ENCODE measurements at places on chromosomes 1 and 21. TPM values are rescaled to one million over a fixed set of nuclear protein-coding genes. Genes with fewer than 3 reads are reported as not detected.

- DNase-seq = no peak
These were observed 44.5 kb downstream of the KIAA0040 start for GRCh38 chr1:175148068-175148467.

Gene GPR61
- total RNA-seq = not detected

- DNase-seq = no peak
These were observed 52.6 kb upstream of the JUN start for GRCh38 chr1:58836408-58836807.

DNA sequence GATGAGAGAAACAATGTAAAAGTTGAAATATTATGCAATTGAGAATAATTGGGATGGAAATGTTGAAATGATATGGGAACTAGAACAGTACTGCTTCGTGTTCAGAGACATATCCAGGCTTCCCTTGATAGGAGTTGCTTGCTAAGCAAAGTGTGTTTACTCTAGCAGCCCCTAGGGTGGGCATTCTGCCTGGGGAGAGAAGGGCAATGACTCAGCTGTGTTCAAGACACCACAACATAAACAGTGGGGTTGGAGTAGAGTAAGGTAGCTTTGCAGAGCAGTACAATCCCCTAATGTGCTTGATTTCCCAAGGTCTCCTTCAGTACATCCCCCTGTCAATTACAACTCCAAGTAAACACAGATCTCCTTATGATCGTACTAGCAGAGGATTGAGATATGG, 4.8 kb upstream of the PCNX2 start:
- no peak for DNase-seq

DNA sequence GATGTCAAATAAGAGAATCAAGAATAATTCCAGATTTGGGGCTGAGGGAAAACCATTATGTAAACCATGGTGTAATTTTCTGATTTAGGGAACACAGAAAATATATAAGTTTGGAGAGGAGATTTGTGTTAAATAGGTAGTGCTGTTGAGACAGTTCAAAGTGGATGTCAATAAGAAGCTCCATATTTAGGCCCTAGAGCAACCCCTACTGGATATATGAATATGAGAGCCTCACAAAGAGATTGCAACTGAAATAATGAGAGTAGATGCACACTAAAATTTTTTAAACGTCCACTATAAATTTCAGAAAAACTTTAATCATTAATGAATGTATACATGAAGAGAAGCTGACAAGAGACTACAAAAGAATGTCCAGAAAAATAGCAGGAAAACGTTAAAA, 1447.8 kb upstream of the PRMT6 start:
- DNase-seq = no peak

DNA sequence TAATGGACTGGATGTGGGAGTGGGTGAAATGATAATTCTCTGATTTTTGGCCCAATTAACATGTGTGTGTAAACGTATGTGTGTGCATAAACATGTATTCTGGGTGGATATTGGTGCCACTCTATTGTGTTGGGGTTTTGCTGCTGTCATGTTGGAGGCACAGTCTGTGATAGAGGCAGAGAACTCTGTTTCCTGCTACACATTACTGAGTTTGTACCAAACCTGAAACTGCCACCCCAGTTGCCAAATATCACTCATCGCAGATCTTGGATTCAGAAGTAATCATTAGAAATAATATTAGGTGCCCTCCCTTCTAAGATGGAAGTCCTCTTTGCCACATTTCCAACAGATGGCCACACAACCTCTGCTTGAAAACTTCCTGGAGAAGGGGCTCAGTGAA, 13.8 kb downstream of the FASLG start:
- no peak for DNase-seq

DNA sequence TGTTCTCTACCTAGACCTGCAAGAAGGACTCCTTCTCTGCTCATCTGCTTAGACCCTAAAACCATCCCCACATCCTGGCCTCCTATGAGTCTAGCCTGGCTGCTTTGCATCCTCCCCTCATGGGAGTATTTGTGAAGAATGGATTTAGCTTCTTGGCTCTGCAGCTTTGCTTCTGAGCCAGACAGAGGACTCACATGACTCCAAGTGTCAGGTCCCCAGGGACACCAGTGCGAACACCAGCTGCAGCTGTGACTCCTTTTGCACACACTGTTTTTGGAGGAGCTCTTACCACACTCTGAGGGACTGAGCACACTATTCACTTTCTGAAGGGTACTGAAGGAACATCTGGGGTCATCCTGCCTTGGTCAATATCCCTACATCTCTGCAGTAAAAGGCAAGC, 131.8 kb upstream of the SGIP1 start:
- DNase-seq = no peak

GRCh38 chr21:46027851-46028493, 46.4 kb downstream of the COL6A1 start:
- peak; percentile 91 for DNase-seq

Gene TBCE
- total RNA-seq = 10.6 TPM

- DNase-seq = no peak
These were observed 7.7 kb upstream of the MXRA8 start for GRCh38 chr1:1365875-1366698.

DNA sequence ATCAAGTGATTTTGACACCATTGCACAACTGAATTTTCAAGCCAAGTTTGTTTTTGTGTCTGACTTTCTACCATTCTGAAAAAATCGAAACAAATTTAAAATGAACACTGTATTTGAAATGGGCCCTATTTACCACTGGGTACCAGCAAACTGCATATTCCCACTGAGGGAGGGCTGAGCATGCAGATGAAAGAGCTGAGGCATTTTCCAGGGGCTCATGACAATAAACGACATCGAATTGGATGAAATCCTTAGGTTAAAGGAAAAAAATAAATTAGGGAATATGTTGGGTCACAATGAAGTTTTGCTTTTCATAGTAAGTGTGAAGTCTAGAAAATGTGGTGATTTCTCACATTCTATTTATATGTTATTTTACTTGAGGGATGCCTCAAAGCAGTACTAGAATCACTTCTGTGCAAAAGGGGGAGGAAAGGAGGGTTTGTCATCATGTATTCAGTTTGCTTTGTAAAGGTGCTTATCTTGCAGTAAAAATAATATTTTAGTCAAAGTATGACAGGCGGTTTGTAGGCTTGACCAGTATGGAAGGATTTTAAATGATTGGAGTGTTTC, 11.2 kb downstream of the ZBTB18 start:
- no peak for DNase-seq

GRCh38 chr1:237817277-237817676, 73.4 kb downstream of the ZP4 start:
- DNase-seq = no peak

GRCh38 chr1:168531615-168532345, 12.0 kb downstream of the XCL2 start:
- DNase-seq = no peak

Gene LRRIQ3
- 0.17 TPM for total RNA-seq

- no peak for DNase-seq
These were observed 30.0 kb upstream of the C1orf185 start for GRCh38 chr1:51072043-51072439.

GRCh38 chr1:44663417-44663816, 10.9 kb downstream of the TMEM53 start:
- no peak for DNase-seq

DNA sequence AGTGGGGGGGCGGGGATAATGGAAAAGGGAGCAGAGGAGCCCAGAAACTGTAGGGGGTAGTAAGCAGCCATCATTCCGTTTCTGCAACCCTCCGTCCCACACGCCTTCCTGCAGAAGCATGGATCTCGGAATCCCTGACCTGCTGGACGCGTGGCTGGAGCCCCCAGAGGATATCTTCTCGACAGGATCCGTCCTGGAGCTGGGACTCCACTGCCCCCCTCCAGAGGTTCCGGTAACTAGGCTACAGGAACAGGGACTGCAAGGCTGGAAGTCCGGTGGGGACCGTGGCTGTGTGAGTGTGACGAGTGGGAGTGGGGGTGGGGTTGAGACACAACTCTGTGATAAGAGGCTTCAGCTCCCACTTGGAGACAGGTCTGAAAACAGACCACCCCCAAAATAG, 706 bp downstream of the CREB3L4 start:
- DNase-seq = no peak

Gene HEYL
- total RNA-seq = 8.3 TPM

DNA sequence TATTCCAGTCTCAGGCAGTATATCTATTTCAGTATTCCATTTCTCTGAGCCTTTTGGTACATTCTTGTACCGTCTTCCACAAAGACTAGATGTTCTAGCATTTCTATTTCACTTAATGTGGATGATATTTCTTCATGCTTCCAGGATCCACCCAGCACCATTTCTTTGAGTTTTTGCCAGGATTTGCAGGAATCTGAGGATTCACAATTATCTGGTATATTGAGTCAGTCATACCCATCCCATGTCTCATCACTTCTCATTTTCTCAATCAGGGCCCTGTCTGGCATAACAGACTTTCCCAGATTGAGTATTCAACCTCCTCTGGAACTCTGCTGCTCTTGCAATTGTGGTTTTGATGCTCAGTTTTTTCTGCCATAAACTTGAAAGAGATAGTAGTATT, 20.9 kb upstream of the COL11A1 start:
- DNase-seq = no peak

- DNase-seq = peak; percentile 92
These were observed 5.9 kb upstream of the BRWD1 start for GRCh38 chr21:39319251-39319756.

DNA sequence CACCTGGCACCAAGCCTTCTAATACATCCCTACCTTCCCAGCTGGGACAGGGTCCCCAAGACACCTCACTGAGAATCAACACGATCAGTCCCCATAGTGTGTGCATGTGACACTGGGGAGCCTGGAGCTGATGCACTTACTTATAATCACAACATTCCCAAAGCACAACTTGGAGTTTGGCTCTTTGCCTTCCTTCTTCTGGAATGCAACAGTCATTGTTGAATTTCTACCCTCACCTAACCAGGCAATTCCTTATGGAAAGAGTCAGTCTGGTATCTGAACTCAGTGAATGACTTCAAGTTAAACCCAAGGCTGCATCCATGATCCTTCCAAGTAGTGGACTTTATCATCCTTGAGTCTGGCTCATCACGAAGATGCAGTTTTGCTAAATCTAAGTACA, 86.1 kb downstream of the DSCAM start:
- DNase-seq = no peak

Gene MAGOH
- total RNA-seq = 28.2 TPM

- DNase-seq = no peak
These were observed 13.9 kb downstream of the PLA2G2F start for GRCh38 chr1:20153000-20153418.

GRCh38 chr1:3590951-3591865, 20.1 kb downstream of the MEGF6 start:
- DNase-seq = no peak

DNA sequence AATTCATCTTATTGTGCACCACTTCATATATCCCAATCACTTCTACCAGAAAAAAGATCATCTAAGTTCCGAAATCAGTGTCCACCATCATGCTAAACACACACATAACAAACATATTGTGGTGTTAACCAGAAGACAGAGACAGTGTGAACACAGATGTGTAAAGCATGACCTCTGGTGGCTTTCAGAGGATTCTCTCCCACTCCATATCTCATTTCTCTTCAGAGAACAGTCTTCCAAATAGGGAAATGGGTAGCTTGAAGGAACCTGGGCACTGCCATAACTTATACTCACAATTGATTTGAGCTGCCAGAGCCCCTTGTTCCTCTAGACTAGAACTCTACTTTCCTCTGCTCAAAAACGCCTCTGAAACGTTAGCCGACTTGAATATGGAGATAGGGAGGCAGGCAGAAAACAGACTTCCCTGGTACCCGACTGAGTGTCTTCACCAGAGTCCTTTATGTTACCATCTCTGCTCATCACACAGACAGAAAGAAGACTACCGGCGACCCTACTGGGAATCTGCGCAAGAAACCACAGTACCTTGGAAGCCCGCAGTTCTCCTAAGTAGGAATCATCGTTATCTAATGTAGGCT, 1.8 kb upstream of the ELAPOR1 start:
- no peak for DNase-seq

Gene NBPF19
- 12.2 TPM for total RNA-seq

DNA sequence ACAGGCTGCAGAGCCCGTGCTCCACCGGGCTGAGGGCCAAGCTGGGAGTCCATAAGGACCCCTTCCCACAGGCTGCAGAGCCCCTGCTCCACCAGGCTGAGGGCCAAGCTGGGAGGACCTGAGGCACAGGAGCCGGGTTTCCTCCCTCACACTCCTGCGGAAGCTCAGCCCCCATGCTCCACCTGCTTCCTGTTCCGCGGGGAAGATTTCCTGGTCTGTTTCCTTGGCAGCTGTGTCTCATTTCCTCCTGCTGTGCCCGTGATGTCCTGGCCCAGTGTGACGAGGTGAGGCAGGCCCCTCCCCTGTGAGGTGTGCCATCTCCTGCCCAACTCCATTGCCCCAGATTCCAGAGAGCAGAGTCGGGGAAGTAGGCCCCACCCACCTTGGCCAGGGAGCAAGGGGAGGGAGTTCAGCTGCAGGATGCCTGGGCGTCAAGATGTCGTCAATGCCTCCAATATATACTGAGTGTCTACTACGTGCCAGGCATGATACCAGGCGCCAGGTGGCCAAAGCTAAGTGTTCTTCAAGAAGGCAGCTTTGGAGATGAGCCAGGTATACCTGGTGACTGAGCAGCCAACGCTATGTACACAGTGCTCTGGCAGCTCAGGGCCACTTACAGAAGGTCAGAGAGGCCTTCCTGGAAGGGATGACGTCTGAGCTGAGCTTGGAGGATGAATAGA, 58.8 kb downstream of the NAV1 start:
- no peak for DNase-seq

Gene ERRFI1
- total RNA-seq = 328 TPM

DNA sequence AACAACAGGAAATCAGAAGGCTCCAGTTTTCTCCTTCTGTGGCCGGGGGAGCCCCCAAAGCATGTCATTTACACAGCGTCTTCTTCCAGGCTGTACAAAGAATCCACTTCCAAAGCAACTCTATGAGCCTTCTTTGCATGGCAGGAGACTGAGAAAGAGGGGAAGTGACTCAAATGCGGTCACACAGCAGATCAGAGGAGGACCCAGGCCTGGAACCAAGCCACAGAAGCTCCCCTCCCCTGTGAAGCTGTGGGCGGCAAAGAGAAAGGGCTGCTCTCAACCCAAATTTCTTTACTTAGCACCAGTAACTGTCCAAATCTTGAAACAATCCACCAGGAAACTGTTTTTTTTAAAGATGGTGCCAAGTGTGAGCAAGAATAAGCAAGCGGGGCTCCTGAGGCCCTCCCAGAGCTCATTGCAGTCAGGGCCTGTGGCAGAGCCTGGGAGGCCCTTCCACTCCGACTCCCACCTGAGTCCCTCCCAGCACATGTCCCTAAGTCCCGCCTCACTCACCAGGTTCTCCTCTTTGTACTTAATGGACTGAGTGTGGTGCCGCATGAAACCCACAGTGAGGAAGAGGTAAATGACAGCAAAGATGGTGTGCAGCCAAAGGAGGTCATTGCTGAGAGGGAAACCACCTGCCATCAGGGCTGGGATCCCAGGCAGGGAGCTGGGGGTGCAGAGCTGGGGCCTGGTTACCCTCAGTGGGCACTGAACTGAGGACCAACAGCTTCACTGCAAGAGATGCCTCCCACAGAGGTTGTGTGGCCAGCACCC, 15.9 kb downstream of the TMEM63A start:
- no peak for DNase-seq

Gene KLF17
- total RNA-seq = 1.5 TPM

DNA sequence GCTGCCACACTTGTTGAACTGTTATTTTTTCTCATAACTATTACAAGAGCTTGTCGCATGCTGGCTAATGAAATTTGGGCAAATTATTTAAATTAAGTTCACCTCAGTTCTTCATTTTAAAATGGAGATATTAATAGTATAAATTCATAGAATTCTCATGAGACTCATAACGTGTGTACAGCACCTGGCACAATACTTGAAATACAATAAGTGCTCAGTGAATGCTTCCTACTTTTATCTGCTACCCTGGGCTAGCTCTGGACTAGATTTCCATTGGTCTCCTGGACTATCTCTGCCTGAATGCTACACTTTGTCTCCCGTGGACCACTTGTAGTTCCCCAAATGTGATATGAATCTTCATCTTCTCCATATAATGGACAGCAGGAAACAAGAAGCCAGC, 919 bp downstream of the SLAMF6 start:
- no peak for DNase-seq

All from esophagus muscularis mucosa (tissue), 4 donors.